Fibroblast of mammary gland (primary cell): ENCODE measurements at places on chromosomes 4 and X.

DNA sequence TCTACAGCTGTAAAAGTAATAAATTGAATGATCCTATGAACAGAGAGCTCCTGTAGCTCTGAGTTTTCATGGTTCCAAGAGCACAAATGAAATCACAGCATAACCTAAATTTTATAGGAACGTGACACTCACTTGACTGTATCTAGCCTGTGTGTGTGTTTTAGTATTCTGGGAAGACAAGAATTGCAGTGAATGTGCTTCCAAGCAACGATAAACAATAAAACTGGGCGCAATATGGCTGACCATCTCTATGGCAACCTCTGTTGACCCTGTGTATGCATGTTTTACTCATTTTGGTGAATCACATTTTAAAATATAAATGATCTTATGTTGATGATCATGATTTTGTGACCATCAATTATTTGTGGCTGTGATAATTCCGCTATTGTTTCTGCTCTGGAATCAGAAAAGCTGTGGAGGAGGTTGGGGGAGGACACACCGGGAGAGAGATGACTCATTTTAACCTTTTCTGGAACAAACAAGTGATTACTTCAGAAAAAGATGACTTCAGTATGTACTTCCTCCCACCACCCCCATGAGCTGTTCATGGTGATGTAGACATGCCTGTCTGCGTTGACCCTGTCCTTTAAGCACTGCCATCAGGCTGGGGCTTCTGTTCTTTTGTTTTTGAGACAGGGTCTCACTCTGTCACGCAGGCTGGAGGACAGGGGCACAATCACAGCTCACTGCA lies 31.8 kb downstream of the USP11 start:
- peak; percentile 77 for DNase-seq

DNA sequence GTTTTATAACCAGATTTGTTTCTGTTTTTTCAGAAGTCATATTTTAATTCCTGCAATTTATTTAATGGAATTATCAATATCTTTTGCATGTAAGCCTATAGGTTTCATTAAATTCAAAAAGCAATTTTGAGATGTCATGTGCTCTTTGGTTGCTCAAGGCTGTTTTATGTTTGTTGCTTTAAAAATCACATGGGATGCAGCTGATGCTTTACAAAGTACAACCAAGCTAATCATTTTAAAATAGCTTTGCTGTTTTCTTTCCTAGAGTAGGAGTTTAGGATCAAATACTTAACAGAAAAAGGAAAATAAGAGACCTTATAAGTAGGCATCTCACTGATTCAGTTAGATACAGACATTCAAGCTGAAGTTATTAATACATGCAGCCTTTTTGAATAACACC lies 11.3 kb downstream of the CPEB2 start:
- DNase-seq: no peak

- no peak for DNase-seq
Measured at GRCh38 chr4:40283413-40283812, 51.7 kb upstream of the CHRNA9 start.

DNA sequence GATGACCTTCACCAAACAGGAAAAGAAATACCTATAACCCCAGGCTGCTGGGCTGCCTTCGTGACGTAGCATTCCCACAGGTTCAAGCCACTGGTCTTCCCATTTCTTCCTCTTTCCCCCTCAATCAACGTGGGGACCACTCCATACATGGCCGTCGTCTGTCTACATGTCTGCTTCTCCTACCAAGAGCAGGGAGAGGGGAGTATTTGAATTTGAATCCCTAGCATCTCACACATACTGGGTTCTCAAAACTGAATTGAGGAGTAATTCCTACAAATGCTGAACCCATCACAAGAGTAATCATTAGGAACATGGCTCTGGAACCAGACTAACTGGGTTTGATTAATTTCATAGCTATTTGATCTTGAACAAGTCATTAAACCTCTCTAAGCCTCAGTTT lies 17.3 kb downstream of the GPC3 start:
- no peak for DNase-seq

- no peak for DNase-seq
Measured at GRCh38 chr4:145414226-145414625, 67.4 kb upstream of the SMAD1 start.

- no peak for DNase-seq
Measured at GRCh38 chrX:35842674-35843073, 44.5 kb downstream of the MAGEB16 start.

DNA sequence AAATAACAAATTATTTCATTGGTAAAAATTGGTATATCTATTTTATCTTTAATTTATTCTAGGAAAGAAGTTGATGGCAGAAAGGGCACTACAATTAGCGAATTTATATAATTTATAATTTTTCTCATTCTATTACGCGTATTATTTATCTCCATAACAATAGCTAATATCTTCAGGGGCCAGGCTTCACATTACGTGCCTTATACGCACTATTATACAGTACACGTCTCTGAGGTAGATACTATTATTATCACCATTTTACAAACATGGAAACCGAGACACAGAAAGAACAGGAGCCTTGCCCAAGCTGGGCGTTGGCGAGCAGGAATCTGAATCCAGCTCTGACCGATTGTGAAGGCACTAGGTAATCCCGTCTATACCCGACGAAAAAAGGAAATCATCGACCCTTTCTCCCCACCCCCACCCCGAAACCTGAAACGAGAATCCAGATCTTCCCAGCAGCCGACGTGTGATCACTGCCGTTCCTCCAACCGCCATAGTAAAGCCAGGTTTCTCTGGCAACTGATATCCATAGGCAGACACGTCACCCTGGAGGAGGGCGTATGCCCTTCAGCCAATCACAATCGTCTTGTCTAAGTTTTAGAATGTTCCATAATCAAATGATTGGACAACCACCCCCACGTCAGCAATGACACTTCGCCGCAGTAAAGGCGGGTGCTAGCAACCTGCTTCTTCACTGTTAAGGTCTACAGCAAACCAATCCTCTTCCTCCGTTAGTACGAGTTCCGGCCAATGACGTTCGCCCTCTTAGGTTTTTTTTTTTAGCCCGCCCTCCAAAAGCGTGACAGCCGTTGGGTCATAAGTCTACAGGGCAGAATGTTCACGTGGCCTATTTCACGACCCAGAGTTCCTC lies at the start of gene MORF4L2:
Gene MORF4L2 (minus strand): TSS at position 501 of the 874 bp plus-strand sequence. CDS start 9,672 bp downstream, outside the sequence.
- DNase-seq: peak; percentile 99

DNA sequence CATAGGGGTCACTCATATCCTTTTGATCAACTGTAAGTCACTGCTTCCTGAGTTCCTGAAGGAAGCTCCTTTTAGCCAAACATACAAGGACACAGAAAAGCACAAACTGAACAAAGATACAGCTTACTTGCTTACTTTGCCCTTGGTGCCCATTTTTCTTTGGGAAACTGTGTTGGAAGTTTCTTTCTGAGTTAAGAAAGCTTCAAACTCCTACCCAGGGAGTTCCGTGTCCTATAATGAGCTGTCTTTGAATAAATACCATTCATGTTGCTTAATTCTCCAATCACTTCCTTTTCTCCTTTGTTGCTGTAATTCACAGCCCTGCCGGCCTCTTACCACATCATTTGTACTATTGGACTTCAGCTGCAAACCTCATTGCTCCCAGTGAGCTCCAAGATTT lies at the start of gene ADH4:
Gene ADH4 (minus strand): TSS at position 228 of the 400 bp plus-strand sequence. CDS start 75 bp downstream, at position 153.
- peak; percentile 42 for DNase-seq

- DNase-seq: no peak
Measured at GRCh38 chrX:142831961-142832530, 193.7 kb upstream of the SPANXN4 start.

- DNase-seq: peak; percentile 48
Measured at GRCh38 chr4:159273141-159273438, 170.2 kb downstream of the RAPGEF2 start.

DNA sequence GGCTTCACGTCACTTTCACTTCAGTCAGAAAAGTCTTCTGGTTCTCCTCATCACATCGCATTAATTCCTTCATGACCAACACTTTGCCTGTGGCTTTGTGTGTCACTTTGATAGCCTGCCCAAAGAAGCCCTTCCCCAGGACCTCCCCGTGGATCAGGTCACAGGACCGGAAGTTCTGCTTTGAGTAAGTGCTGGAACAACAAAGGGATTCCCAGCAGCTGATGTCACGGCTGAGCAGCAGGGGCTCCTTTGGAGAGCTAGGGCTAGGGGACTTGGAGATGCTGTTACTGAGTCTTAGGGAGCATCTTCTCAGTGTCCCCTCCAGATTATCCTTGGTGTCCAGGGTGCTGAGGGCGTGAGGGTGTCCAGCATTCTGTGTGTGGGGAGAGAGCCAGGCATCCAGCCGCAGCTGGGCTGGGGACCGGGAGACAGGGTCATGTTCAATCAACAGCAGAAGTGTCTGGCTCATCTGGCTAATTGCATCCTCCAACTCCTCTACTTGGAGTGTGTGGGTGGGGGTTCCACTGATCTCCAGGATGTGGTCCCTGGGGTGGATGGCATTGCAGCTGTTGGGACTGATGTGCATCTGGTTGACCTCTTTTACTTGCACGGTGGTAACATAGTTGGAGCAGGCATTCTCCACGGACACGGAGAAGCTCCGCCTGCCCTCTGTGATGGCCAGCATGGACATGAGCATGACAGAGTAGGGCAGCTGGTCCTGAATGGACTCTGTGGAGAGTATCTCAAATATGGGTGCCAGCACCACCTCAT lies 39.2 kb upstream of the ARHGAP6 start:
- DNase-seq: peak; percentile 32

DNA sequence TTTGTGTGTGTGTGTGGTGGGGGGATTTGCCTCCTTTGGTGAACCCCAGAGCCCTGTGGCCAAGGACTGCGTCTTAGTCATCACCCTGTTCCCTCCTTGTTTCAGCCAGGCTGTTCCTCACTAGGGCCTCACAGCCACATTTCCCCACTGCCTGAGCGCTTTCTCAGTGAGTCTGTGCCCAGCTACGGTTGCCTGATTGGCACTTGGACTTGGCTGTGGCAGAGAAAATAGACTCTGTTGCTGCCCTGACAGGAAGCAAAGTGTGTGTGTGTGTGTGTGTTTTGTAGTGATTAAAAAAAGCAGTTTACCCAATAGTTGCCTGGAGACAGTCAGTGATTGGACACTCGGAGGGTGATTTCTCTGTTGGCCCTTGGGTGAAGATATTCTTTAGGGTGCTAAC lies 113.0 kb downstream of the UCHL1 start:
- no peak for DNase-seq

DNA sequence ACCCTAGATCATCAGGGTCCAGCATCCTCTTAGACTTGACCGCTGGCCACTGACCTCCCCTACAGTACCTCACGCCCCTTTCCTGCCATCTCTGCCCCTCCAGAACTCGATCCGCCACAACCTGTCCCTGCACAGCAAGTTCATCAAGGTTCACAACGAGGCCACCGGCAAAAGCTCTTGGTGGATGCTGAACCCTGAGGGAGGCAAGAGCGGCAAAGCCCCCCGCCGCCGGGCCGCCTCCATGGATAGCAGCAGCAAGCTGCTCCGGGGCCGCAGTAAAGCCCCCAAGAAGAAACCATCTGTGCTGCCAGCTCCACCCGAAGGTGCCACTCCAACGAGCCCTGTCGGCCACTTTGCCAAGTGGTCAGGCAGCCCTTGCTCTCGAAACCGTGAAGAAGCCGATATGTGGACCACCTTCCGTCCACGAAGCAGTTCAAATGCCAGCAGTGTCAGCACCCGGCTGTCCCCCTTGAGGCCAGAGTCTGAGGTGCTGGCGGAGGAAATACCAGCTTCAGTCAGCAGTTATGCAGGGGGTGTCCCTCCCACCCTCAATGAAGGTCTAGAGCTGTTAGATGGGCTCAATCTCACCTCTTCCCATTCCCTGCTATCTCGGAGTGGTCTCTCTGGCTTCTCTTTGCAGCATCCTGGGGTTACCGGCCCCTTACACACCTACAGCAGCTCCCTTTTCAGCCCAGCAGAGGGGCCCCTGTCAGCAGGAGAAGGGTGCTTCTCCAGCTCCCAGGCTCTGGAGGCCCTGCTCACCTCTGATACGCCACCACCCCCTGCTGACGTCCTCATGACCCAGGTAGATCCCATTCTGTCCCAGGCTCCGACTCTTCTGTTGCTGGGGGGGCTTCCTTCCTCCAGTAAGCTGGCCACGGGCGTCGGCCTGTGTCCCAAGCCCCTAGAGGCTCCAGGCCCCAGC lies 5.2 kb downstream of the FOXO4 start:
- no peak for DNase-seq

- DNase-seq: no peak
Measured at GRCh38 chr4:23166407-23166806, 473.7 kb downstream of the GBA3 start.

DNA sequence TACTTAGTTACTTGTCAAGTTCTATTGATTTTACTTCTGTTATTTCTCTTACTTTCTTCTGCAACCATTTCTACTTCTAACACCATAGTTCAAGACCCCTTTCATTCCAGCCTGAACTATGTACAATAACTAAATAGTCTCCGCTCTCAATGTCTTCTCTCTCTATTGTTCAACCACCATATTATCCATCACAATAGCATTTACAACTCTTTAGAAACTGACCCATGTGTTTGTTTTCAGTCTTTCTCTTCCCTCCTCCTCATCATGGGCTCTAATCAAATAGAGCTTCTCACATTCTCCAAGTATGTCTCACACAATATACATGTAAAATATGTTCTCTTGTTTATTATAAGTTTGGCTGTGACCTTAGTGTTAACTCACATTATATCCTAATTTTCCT lies 143.6 kb downstream of the ZAR1 start:
- DNase-seq: no peak

GRCh38 chr4:4456816-4457578 lies 70.1 kb downstream of the NSG1 start:
- DNase-seq: no peak
